ENCODE measurements at places on chromosomes 1 and 21.

DNA sequence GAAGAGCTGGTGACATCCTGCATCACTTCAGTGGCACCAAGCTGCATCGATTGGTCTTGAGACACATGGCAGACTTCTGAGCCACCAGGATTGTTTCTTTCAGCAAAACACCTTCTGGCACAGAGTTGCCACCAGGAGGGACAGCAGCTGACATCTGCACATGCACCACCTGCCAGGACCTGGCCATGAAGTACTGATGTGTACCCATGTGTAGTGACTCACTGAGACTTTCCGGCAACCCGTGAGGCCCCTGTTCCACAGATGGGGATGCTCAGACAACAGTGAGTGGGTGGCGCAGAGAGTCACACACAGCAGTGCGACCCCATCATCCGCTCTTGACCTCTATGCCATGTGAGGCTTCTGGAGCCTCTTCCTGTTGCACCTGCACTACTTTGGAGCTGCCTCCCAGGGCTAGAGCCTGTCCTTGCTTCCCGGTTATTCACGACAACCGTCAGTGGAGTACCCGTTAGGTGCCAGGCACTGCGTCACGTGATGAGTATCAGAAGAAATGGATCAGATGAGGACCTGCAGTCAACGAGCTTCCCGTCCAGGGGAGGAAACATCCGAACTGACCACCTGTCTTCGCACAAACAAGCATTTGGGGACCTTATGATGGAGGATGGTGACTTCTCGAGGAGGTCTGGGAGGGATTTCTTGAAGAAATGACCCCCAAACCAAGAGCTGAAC, 80.5 kb upstream of the VAMP3 start:
- no peak for DNase-seq

GRCh38 chr21:38956856-38957571, 151.3 kb downstream of the ETS2 start:
- no peak for DNase-seq

GRCh38 chr1:184813528-184814089, 59.0 kb upstream of the EDEM3 start:
- no peak for DNase-seq

DNA sequence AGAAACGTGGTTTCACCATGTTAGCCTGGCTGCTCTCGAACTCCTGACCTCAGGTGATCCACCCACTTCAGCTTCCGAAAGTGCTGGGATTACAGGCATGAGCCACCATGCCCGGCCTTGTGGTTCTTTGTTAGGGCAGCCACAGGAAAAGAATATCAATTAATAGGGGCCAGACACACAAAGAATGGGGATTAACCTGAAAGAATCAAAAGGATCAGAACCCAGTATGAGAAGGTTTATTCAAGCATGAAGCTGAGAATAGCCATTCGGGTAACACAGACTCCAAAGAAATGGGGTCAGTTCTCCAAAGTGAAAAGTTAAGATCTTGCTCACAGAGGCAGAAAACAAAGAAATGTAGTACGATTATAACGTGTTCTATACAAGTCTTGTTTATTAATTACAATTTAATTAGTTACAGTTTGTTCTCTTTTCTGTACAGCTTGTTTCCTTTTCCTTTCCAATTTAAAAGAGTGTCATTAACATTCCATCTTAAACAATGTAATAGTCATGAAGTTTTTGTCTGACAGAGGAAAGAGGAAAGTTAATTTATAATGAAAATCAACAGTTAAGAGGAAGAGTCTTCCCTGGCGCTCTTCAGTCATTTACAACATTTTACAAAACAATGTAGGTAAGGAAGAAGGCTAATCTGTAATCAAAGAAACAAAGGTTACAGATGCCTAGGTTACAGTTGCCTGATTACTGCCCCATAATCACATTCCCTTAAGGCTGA, 51.3 kb upstream of the SLC45A1 start:
- no peak for DNase-seq

- no peak for DNase-seq
Measured at GRCh38 chr21:16070207-16070651, 340.4 kb downstream of the USP25 start.

- no peak for DNase-seq
Measured at GRCh38 chr1:19063122-19063521, 106.6 kb upstream of the IFFO2 start.

GRCh38 chr1:239558559-239558958, 172.2 kb downstream of the CHRM3 start:
- no peak for DNase-seq

DNA sequence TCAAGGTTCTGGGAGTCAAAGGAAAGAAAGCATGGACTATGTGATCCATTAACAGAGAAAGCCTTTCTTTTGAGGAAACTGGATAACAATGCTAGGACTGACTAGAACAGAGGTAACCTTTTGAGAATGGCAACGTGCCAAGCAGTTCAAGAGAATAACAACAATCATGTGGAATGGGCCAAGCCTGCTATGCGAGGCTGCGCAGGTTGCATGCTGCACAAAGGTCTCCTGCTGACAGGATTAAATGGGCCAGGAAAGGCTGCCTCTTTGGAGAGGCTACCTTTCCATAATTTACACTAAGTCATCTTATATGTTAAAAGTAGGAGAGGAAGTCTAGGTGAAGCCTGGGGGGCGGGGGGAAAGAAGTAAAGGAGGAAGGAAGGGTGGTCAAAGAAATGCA, 5.8 kb downstream of the PCNX2 start:
- DNase-seq: no peak

DNA sequence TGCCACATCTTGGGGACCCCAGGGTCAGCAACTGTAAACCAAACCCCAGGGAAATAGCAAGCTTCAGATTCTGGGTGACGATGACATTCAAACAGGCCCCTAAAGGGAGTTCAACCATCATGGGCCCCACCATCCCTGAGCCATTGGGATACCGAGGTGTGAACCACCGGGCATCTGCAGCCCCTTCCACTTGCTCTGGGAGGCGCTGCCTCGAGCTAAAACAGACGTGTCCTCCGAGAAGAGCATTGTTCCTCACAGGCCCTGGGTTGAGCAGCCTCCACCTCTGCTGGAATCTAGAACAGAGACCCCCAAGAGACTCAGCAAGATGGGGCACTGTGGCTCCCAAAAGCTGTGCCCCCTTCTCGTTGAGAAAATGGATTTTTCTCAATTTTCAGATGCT, 19.0 kb upstream of the EFHD2 start:
- no peak for DNase-seq

DNA sequence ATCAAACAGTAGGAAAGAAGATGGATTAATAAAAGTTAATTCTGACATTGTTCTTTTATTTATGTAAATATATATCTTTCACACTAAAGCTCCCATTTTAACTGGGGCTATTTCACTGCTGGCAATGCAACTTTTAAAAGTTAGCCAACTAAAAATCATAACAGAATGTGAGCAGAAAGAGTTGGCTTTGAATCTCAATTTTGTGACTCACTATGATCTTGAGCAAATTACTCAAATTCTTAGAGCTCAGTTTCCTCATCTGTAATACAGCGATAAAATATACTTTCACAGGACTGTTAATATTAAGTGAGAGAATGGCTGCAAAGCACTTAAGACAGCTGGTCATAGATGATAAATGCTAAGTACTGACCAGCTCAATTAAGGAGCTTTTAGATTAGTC, 10.8 kb downstream of the EFCAB14 start:
- DNase-seq: no peak

- no peak for DNase-seq
Measured at GRCh38 chr1:41385398-41386195, 24.4 kb downstream of the FOXO6 start.

DNA sequence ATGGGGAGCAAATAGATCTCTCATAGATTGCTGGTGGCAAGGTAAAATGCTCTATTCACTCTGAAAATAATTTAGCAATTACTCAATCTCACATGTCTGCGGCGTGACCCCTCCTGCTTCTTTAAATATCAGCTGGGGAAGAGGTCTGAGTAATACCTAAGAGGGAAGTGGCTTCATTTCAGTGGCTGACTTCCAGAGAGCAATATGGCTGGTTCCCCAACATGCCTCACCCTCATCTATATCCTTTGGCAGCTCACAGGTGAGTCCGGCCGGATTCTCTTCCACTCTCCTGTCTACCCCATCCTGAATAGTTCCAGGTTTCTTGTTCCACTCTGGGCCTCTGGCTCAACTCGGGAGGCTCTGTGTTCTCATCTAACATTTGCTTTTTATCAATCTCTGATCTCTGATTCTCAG, at the start of gene SLAMF7:
Gene SLAMF7, plus strand, starts transcription at position 150 of the 414 bp plus-strand sequence. Its CDS starts 55 bp downstream, at position 205.
- no peak for DNase-seq

DNA sequence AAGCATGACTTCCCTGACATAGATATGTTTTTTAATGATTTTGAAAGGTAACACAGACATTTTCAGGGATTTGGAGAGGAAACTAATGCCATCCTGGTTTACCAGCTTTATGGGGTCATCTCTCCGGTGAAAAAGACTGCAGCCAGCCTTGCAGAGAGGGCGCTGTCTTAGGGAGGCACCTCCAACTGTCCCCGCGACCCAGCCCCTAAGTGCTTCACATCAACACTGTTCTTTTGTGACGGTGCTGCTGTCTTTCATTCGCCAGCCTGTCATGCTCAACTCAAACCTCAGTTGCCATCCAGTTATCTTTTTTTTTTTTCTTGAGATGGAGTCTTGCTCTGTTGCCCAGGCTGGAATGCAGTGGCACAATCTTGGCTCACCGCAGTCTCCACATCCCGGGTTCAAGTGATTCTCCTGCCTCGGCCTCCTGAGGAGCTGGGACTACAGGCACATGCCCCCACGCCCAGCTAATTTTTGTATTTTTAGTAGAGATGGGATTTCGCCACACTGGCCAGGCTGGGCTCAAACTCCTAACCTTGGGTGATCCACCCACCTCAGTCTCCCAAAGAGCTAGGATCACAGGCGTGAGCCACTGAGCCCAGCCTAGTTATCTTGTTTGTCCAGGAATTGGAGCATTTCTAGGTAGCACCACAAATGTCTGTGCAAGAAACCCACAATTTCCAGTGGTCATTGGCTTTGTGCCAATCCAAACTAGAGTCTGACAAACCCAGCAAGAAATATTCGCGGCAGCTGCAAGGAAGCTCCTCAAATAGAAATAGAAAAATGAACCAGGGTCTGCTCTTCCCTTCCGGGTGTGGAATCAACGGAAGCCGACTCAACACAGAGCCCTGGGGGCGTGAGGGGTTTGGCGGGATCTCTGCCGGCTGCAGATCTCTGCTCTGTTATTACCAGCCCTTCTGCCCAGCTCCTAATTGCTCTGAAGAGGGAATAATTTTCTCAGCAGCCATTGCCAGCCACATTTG, 24.2 kb downstream of the PDE9A start:
- no peak for DNase-seq

DNA sequence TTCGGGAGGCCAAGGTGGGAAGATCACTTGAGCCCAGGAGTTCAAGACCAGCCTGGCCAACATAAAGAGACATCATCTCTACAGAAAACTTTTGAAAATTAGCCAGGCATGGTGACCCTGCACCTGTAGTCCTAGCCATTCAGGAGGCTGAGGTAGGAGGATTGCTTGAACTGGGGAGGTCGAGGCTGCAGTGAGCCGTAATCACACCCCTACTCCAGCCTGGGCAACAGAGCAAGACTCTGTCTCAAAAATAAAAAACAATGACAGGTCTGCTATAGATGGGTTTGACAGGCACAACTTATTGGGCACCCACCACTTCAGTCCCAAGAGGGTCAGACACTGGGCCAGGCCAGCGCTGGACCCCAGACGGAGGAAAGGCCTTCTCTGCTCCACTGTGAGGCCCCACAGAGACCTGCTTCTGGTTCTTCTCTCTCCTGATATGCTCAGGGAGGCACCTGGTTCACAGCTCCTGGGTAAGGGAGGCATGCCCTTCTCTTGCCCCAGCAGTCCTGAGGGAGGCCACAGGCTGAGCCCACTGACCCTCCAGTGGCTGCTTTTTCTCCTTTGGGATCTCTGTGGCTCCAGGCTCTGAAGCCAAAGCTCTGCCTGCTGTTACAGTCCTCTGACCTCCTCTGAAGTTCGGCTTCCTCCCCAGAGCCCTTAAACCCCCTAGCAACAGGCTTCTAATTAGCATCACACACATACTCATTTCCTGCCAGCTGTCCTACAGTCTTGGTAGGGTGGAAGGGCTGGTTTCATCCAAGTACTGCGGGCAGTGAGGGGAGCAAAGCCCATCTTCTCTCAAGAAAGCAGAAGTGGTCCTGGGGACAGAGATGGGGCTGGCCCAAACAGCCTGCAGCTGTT, 14.4 kb downstream of the S100A16 start:
- DNase-seq: no peak

- no peak for DNase-seq
Measured at GRCh38 chr1:153375511-153375910, at the start of gene S100A12. TSS of gene S100A12 (minus strand) at chr1:153375621. CDS start at chr1:153374592, 1,029 bp downstream.

- DNase-seq: no peak
Measured at GRCh38 chr1:54548389-54549044, 489 bp downstream of the ACOT11 start.

DNA sequence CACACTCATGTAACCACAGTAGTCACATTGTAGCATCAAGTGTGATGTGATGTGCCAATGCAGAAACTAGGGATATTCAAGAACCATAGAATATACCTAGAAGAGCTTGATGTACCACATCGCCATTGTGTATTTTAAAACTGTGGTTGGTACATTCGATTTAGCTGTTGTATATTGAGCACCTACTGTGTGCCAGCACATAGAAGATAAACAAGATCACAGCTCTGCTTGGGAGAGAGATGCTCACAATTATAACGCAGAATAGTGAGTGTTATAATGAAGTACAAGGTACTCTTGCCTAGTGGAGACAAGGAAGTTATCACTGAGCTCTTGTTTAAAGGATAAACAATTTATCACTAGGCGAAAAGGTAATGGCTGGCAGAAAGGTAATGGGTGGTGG, 4.7 kb downstream of the BTF3L4 start:
- no peak for DNase-seq

- DNase-seq: no peak
Measured at GRCh38 chr1:13826591-13826990, 126.6 kb downstream of the PRDM2 start.

GRCh38 chr1:46133781-46134350, 1.4 kb upstream of the PIK3R3 start:
- no peak for DNase-seq

GRCh38 chr1:58434607-58435006, 111.9 kb downstream of the OMA1 start:
- no peak for DNase-seq

DNA sequence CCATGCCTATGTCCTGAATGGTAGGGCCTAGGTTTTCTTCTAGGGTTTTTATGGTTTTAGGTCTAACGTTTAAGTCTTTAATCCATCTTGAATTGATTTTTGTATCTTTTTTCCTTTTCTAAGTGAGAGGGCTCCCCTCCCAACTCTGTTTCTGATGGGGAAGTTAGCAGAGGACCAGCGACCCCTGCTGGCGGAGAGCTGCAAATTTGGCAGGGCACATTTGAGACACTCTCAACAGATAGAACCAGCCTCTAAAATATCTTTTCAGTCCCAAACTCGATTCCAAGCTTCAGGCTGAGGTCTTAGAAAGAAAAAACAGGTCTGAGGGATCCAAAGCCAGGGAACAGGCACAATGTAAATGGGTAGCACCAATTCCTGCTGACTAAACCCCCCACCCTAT, 32.5 kb downstream of the LRRC3 start:
- DNase-seq: no peak

DNA sequence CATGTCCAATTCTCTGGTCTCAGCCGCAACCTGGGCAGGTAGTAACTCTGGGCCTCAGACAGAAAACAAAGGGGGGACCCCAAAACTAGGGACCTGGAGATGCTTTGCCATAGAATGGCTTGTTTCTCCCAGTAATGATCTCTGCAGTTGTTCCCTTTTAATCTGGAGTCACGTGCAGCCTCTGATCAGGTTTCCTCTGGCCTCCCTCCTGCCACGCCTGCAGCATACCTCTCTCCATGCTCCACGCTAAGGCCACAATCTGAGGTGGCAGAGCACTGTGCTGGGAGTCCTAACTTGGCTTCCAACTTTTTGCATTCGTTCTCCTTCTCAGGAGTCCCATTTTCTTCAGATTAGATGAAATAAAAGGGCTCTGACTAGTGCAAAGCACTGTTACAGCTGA, 1.9 kb downstream of the PABPC4 start:
- no peak for DNase-seq

GRCh38 chr1:203426870-203427269, 48.7 kb upstream of the PRELP start:
- no peak for DNase-seq
